Stimulated activated CD8-positive, alpha-beta memory T cell treated with anti-CD3 and anti-CD28 coated beads, Interleukin-12 subunit alpha, Interleukin-12 subunit beta, amount 100 ng/mL, for 4 hours (primary cell): ENCODE measurements at places on chromosomes 2 and 18.

DNA sequence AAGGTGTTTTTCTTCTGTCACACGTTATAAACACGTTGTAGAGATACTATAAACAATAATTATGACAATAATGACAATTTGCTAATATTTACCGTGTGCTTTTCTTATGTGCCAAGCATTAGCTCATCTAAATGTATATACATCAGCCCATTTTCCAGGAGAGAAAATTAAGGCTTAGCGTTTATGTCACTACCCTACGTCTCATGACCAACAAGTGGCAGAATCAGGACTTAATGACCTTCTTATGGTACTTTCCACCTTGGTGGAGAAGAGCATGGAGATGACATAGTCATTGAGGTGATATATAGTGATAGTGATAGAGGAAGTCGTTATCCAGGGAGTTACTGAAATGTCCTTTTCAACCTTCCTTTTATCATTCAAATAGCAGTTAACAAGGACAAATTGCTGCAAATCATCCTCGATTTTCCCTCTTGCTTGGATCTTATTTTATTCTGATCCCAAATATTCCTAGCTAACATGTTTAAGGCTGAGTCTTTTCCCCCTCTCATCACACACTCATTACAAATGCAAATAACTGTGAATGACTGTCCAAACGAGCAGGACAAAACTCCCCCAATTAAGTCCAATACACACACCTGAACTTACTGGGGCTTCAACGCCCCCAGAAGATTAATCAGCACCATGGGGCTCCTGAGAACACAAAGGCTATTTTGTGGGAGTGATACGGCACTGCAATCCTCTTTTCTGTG, 27.3 kb downstream of the SPRED2 start:
- DNase-seq, result no peak

DNA sequence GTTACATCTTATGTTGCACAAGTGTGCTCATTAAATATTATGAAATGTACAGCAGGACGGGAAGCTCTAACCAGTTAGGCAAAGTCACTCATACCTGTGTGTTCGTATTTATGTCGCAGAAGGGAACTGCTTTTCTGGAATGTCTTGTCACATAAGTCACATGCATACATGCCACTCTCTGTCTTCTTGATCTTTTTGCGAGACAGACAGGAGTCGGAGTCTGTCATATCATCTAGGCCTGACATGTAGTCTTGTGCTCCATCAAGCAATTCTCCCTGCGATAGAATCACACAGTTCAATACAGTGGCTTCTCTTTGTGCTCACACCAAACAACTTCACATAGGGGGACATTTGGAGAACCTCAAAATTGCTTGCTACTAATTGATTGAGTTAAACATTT, 123.6 kb downstream of the ZEB2 start:
- no peak for DNase-seq

GRCh38 chr2:237324837-237325236, 89.1 kb downstream of the COL6A3 start:
- DNase-seq, result no peak

DNA sequence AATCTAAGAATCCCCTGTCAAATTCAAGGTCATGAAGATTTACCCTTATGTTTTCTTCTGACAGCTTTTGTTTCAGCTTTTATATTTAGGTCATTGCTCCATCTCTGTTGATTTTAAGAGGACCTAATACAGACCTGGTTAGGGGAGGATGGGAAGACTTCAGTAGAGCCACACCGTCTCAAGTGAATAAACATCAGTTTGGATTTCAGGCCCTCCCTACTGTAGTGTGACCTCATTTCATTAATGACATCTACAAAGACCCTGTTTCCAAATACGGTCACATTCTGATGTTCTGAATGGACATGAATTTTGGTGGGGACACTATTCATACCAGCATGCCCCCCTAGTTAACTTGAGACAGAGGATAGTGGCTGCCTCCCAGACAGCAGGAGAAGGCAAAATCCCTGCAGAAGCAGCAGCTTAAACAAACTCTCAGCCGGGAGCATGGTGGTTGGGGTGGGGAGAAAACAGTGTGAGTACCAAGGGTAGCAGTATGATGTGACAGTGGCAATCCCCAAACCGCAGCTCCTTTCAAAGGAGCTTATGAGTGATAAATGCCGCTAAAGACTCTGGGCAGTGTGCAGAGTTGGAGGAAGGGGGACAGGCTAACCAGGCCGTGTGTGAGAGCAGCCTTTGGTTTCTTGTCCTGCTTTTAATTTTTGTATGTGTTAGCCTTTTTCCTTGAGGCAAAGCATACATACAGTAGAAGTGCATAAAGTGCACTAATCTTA, 65.9 kb upstream of the TNP1 start:
- no peak for DNase-seq

DNA sequence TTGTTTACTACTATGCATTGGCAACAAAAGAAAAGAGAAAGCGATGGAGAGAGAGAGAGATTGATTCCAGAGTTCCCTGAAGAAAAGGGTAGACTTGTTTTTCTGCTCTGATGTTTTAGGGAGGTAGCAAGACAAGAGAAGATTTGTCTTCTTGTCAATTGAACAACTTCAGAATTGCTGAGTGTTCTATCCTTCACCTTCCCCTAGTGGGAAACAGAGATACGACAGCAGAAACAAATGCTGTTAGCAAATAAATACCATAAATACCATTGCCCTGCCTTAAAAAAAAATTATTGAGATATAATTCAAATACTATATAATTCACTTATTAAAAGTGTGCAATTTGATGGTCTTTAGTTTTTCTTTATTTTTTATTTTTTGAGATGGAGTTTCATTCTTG, 26.2 kb upstream of the CCDC150 start:
- no peak for DNase-seq
